ENCODE measurements at places on chromosomes 16 and 17. TPM values are rescaled to one million over a fixed set of nuclear protein-coding genes. Genes with fewer than 3 reads are reported as not detected.

Gene RNF43
- 50.5 TPM for total RNA-seq

Gene CDYL2
- total RNA-seq: 6.3 TPM

Gene PRR35
- not detected for total RNA-seq

Gene BPTF
- total RNA-seq: 85.5 TPM

Gene NDRG4
- total RNA-seq: 4.2 TPM

Gene PITPNC1
- 15.6 TPM for total RNA-seq

Gene SMIM36
- total RNA-seq: not detected

Gene WNT3
- 0.39 TPM for total RNA-seq

Gene KRT20
- 1,967 TPM for total RNA-seq

Gene COX10
- total RNA-seq: 34.6 TPM

Gene OTOP3
- total RNA-seq: 1.4 TPM

Gene GFAP
- 0.11 TPM for total RNA-seq

Gene UNC13D
- 20.5 TPM for total RNA-seq

Gene SLC9A5
- total RNA-seq: 1.3 TPM

Gene RCVRN
- total RNA-seq: not detected

Gene NPIPB6
- total RNA-seq: 2.0 TPM

Gene CBLN1
- total RNA-seq: 0.40 TPM

Gene SLC13A5
- total RNA-seq: not detected

Gene YPEL2
- 27.2 TPM for total RNA-seq

Gene TELO2
- 26.6 TPM for total RNA-seq

Gene TMEM92
- total RNA-seq: 3.4 TPM

Gene GP1BA
- not detected for total RNA-seq

Gene CCL1
- not detected for total RNA-seq

Gene EVI2A
- 0.98 TPM for total RNA-seq

Gene CTF1
- total RNA-seq: 1.7 TPM

Gene PRSS8
- 428 TPM for total RNA-seq

Gene VTN
- 0.11 TPM for total RNA-seq

Gene GGT6
- total RNA-seq: 185 TPM

Gene KRT9
- total RNA-seq: not detected

Gene TMED6
- total RNA-seq: 2.5 TPM

Gene PHOSPHO1
- not detected for total RNA-seq

Gene ITGAD
- total RNA-seq: 0.11 TPM

Gene USP6
- total RNA-seq: 0.08 TPM

Gene KRT13
- total RNA-seq: 0.82 TPM

Gene ABCC3
- 251 TPM for total RNA-seq
